ENCODE measurements at places on chromosomes 1 and 21.

DNA sequence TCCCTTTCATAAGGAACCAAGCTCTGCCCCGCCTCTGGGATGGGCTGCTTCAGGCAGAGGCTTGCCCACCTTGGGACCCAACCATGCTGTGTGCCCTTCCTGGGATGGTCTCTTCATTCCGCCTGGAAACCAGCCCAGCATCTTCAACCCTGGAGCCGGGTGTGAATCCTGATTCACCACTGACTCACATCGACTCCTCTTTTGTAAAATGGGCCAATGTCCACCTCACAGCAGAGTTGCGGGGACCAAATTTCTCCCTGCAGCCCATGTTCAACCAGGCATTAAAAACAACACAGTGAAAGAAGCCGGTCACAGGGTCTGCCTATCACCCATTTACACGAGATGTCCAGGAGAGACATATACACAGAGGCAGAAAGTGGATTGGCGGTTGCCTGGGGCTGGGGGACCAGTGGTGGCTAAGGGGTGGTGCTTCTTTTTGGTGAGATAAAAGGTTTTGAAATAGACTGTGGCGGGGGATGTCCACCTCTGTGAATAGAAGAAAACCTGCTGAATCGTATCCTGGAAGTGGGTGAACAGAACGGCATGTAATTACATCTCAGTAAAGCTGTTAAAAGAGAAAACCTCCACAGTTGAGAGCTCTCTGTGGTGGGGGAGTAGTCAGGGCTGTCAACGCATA lies 6.9 kb upstream of the GPR153 start:
- DNase-seq = no peak

- DNase-seq = peak; percentile 27
Measured at GRCh38 chr1:233240829-233241682, 54.5 kb downstream of the PCNX2 start.

GRCh38 chr21:43854773-43855633 lies 10.0 kb upstream of the AGPAT3 start:
- DNase-seq = no peak

GRCh38 chr1:174247472-174247871 lies 88.2 kb downstream of the RABGAP1L start:
- DNase-seq = no peak

GRCh38 chr1:35659589-35659988 lies 18.3 kb upstream of the PSMB2 start:
- no peak for DNase-seq

Measured in amniotic epithelial cell (primary cell).